ENCODE measurements at places on chromosomes 5 and 9. TPM values are rescaled to one million over a fixed set of nuclear protein-coding genes. Genes with fewer than 3 reads are reported as not detected.

GRCh38 chr5:10262995-10263394 lies 12.9 kb downstream of the CCT5 start:
- H3K4me1 ChIP-seq, result no peaks in the 10 kb centered on the region
- H3K4me3 ChIP-seq, result no peak overlapping the region
- H3K36me3 ChIP-seq, result peaks cover 49% of the 10 kb centered on the region
- no peak for DNase-seq

DNA sequence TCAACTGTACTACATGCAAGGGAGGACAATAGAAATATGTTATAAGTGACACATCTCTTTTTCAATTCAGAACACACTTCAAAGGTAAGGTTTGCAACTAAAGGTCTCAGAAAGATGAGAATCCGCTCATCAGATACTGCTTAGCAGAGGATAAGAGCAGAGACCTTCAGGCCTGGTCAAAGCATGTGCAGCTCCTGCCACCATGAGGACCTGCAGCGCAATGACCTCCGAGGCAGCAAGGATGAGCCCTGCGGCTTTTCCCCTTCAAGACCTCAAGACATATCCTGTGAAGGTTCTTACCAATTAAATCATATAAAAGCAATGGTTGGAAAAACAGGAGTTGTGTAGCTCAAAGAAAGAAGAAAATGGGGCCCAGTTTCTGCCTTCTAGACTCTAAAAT lies 135.8 kb downstream of the TRIM36 start:
- no peak overlapping the region for H3K27ac ChIP-seq
- H3K4me3 ChIP-seq, result no peak overlapping the region
- H3K27me3 ChIP-seq, result no peaks in the 10 kb centered on the region
- no peaks in the 10 kb centered on the region for H3K4me1 ChIP-seq
- H3K36me3 ChIP-seq, result no peaks in the 10 kb centered on the region

DNA sequence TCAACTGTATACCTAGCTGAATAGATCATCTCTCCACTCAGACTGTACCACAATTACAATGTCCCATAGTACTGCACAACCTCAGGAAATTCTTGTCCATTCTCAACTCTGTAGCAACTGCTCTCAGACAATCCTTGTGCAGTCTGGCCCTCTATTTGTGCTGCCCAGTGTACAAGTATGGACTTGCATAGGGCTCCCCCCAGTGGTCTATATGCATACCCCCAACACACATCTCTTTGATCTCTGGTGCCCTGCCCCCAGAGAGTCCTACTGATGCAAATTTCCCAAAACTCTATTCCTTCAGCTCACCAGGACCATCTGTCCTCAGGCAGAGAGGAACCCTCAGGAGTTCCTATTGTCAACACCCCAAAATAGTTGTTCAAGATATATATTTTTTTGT lies 205.3 kb downstream of the SLCO4C1 start:
- H3K4me1 ChIP-seq, result no peaks in the 10 kb centered on the region
- DNase-seq, result no peak
- no peak overlapping the region for H3K27ac ChIP-seq

DNA sequence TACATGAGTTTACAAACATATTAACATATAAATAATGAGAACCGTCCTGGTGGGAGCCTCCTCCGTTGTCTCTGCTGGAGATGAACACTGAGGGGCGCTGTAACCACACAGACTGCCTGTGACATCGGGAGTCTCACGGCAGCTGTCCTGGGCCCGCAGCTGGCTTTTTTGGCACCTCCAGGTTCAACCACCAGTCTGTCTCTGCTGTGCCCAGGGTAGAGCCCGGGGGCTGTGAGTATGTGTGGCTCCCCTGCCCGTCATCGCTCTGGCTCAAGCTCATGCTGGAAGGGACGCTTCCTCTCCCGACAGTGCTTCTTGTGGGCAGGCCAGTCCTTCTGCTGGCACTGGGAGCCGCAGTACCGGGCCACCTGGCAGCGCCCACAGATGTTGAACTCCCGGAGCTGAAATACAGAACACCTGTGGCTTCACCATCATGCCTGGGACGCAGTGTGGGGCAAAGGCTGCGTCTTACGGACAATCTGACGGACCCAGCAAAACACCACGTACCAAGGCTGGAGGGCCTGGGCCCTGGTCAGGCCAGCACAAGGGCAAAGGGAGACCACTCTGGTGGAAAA lies 3.6 kb upstream of the DPH7 start:
- H3K27me3 ChIP-seq, result no peaks in the 10 kb centered on the region
- no peak for DNase-seq
- H3K4me3 ChIP-seq, result no peak overlapping the region

- no peaks in the 10 kb centered on the region for H3K27me3 ChIP-seq
- H3K27ac ChIP-seq, result no peak overlapping the region
- H3K4me1 ChIP-seq, result no peaks in the 10 kb centered on the region
- DNase-seq, result no peak
- no peaks in the 10 kb centered on the region for H3K36me3 ChIP-seq
Measured at GRCh38 chr5:66516550-66516949, 79.6 kb upstream of the MAST4 start.

GRCh38 chr5:58149345-58149744 lies 310.5 kb downstream of the PLK2 start:
- H3K36me3 ChIP-seq, result no peaks in the 10 kb centered on the region
- no peaks in the 10 kb centered on the region for H3K4me1 ChIP-seq
- no peak for DNase-seq

- no peak overlapping the region for H3K27ac ChIP-seq
- H3K4me1 ChIP-seq, result no peaks in the 10 kb centered on the region
- H3K36me3 ChIP-seq, result no peaks in the 10 kb centered on the region
- no peak overlapping the region for H3K4me3 ChIP-seq
- no peaks in the 10 kb centered on the region for H3K27me3 ChIP-seq
Measured at GRCh38 chr9:91905237-91905650, 44.8 kb downstream of the ROR2 start.

The CNTLN gene
- 11.4 TPM for total RNA-seq

GRCh38 chr5:137348759-137349158 lies 150.4 kb downstream of the SPOCK1 start:
- H3K4me1 ChIP-seq, result no peaks in the 10 kb centered on the region
- no peaks in the 10 kb centered on the region for H3K27me3 ChIP-seq
- no peak overlapping the region for H3K27ac ChIP-seq
- H3K4me3 ChIP-seq, result no peak overlapping the region
- H3K36me3 ChIP-seq, result no peaks in the 10 kb centered on the region

The PHPT1 gene
- total RNA-seq, result 92.1 TPM

GRCh38 chr5:76978869-76979268 lies 26.0 kb downstream of the CRHBP start:
- no peaks in the 10 kb centered on the region for H3K4me1 ChIP-seq
- H3K36me3 ChIP-seq, result no peaks in the 10 kb centered on the region
- H3K27me3 ChIP-seq, result no peaks in the 10 kb centered on the region
- no peak overlapping the region for H3K27ac ChIP-seq
- no peak overlapping the region for H3K4me3 ChIP-seq
- DNase-seq, result no peak

GRCh38 chr9:134938346-134939079 lies 20.8 kb upstream of the FCN1 start:
- no peaks in the 10 kb centered on the region for H3K27me3 ChIP-seq
- H3K36me3 ChIP-seq, result no peaks in the 10 kb centered on the region
- DNase-seq, result no peak
- no peak overlapping the region for H3K27ac ChIP-seq
- H3K4me1 ChIP-seq, result no peaks in the 10 kb centered on the region

DNA sequence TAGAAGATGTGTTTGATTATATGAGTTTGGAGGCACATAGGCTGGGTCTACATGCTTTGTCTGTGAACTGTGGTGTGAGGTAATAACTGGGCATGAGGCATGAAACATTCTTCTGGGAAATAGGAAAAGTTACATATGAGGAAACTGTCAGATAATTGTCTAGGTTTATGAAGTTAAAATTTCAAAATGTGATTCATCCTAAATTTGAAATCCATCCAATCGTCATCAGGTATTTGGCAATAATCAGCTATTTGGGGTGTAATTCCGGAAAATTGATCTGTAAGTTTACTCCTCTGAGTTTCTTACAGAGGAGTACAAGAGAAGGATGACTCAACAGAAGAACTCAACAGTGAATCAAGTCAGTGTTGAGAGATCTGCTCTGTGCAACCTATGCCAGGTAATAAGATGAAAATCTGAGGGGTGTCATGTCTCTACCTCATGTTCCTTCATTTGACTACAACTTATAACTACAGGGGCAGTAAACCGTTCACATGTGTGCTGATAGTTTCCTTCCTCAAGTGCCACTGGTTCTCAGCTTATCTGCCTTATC lies 1171.6 kb upstream of the CDH18 start:
- no peaks in the 10 kb centered on the region for H3K4me1 ChIP-seq
- no peak overlapping the region for H3K27ac ChIP-seq
- H3K4me3 ChIP-seq, result no peak overlapping the region

Measured in thoracic aorta (tissue), 2 donors.